Testis (tissue), 5 donors: ENCODE measurements at places on chromosomes 3 and 15. TPM values are rescaled to one million over a fixed set of nuclear protein-coding genes. Genes with fewer than 3 reads are reported as not detected.

DNA sequence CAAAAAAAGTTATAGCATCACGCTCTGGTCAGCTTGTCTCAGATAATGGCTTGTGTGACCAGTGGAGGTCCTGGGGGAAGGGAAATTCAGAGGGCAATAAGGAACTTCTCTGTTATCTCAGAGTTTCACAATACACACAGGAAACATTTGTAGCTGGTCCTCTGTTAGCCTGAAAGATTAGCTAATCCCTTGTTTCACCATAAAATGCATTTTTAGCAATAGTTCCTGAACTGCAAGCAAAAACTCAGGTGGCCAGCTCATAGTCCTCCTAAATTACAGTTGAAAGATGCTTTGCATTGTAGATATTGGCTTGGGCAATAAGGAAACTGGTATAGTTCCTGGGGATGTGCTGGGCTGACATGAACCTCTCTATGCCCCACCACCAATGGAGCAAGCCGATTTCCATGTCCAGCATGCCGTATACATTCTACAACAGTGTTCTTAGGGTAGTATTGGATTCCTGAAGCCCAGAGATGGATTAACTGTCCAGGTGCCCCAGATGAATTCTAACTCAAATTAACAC, 141.5 kb upstream of the TBL1XR1 start:
- no peak for DNase-seq

GRCh38 chr15:64337761-64338160, 18.2 kb downstream of the CSNK1G1 start:
- no peak for DNase-seq

GRCh38 chr15:31197497-31198414, 96.2 kb upstream of the TRPM1 start:
- peak; percentile 69 for DNase-seq

DNA sequence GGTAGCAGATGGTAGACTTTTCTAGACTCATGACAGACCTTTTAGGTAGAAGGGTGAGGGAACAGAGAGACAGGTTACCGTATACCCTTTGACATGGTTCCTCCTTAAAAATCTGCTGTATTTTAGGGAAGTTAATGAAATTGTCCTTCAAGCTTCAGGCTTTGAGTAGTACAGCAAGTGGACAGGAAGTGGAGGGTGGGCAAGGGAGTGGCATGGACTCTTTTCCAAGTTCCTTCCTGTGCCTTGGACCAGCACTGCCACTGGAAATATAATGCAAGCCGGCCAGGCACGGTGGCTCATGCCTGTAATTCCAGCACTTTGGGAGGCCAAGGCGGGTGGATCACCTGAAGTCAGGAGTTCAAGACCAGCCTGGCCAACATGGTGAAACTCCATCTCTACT, 156.1 kb upstream of the LRRFIP2 start:
- DNase-seq: no peak

DNA sequence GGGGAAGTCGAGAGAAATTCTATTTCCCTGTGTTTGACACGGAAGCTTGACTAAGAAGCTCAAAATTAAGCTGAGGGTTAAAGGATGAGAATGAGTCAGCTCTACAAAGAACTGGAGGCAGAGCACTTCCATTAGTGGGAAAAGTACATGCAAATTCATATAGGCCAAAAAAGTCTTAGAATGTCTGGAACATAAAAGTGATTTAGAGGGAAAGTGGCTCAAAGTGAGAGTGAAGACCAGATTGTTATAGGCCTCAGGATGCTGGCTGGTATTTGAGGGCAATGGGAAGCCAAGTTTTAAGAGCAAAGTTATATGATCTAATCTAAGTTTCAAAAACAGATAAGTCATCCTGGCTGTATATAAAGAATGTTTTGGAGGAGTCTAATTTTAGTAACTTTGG, 857.3 kb downstream of the NAALADL2 start:
- DNase-seq: no peak

- DNase-seq: no peak
These were observed 42.3 kb downstream of the TM4SF18 start for GRCh38 chr3:149291178-149291577.

- no peak for DNase-seq
These were observed 17.3 kb downstream of the NIPA2 start for GRCh38 chr15:22855791-22856190.

DNA sequence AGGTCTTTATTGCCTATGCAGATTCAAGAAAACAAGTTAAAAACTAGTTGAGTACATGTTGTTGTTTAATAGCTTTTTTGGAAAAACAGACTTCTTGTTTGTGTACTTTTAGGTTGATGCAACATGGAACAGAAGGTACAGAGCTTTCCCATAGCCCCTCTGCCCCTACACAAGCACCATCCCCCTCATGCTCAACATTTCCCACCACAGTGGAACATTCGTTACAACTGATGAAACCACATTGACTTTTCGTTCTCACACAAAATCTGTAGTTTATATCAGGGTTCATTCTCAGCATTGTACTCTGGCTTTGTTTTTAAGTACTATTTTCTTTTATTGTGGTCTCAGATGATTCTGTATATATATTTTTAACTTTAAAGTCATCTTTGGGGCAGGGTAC, 1054.6 kb downstream of the NTRK3 start:
- DNase-seq: no peak

DNA sequence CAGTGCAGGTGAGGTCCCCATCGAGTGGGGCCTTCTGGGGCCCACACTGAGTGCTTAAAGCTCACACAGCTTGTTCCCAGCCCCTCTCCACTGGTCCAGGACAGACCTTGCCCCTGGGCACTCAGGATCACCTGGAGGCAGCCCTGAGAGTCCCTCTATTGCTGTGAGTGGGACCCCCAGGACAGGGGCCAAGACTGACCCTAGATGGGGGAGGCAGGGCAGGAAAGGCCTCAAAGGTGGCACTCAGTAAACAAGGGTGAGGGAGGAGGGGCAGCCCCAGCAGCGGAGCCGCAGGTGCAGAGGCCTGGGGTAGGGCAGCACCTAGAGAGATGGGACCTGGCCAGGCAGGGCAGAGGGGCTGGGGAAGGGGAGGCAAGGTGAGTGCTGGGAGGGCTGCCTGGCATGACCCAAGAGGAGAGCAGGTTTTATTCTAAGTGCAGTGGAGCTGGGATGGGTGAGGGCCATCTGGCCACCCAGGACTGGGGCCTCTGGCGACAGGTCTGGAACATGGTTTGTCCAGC, 27.9 kb downstream of the CFAP100 start:
- DNase-seq: no peak

DNA sequence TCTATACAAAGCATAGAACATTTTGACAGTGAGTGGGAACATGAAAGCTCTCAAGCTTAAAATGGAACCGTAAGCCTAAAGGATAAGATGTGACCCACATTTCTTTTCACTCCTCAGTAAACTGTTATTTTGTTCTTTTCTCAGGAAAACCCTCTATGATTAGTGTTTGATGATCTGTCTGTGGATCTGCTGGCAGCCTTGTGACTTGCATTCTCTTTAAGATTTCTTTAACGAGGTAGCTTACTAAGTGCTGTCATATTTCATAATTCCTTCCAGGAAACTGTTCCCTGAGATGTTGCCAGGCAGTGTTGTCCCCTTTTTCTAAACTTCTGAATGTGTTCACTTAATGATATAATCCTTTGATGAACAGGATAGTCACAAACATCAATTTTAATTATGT, 167.6 kb downstream of the PYDC2 start:
- no peak for DNase-seq

DNA sequence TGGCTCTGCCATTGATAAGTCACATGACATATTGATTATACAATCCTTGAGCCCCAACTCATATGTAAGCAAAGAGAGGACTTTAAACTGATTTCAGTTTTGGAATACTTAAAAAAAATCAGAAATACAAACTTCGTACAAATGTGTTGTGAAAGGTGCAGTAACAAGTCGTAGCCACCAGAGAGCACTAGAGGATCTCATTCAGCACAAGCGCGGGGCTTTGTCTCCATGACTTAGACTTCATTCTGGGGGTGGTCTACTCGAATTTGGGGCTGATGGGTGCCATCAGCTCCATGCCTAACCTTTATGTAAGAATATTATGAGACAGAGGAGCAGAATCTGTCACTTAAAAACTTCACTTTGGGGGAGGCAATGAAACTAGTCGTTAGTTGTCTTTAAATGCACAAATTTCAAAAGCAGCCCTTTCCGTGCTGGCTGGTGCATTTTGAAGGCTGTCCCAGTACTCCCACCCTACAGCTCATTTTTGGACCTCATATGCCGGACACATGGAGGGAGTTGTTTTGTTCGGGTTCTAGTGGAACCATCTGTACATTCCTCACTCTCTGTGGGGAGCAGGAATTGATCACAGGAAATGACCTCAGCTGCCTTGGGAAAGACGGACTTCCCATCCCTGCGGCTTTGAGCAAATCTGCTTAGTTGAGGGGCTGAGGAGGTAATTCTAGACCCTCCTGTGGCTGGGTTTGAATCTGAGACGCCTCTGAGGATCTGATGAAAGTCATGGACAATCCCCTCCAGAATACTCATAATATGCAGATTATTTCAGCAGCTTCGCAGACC, 27.5 kb upstream of the MASP1 start:
- peak; percentile 79 for DNase-seq

DNA sequence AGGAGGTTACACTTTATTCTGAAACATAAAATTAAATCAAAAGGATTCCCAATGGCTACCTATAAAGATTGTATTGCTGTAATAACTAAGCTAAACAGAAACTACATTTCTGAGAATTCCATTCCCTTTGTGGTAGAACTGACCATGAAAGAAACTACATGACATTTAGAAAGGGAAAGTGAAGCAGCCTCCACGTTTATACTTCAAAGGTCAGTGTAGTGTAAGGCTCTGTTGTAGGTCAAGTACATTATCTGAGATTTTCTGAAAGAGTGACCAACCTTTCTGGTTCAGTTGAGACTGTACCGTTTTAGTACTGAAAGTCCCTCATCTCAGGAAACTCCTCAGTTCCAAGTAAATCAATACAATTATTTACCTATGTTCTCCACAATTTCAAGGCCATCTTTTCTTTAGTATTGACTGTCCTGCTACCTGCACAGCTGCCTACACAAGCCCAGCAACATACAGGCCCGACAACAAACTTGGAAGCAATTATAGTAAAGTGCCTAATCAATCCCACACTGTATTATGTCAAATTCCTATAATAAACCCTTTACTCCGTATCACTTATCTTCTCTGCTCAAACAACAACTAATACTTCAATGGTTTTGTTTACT, 343.0 kb downstream of the PLOD2 start:
- no peak for DNase-seq

GRCh38 chr3:122132949-122133540, 50.4 kb upstream of the CASR start:
- DNase-seq: no peak

DNA sequence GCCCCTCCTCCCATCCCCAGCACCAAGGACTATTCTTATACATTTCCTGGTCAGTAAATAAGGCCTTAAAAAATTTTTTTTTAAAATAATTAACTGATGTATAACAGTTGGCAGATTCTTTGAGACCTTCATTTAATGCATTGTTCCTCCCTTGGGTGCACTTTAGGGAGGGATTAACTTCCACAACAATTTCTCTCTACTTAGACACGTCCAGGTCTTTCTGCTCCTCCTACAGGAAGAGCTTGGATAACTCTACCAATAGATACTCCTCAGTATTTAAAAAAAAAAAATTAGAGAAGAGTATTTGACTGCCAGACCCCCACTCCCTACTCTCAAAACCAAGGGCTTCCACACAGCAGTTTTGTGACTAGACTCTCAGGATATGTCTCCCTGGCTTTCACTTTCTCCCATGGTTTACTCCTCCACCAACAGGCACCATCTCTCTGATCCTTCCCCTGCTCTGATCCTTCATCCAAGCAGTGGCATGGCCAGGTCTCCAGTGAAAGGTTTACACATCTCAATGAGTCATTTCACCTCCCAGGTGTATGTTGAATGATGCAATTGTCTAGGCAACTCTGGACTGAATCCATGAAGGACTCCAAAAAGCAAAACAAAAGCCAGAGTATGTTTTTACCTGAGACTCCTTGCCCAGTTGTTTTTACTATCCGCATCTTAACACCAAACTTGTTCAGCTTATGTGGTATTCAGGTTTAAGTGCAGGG, 7.4 kb downstream of the ZIC4 start:
- DNase-seq: no peak

- DNase-seq: no peak
These were observed 62.0 kb upstream of the CSTA start for GRCh38 chr3:122263058-122263457.

GRCh38 chr15:81410318-81410753, 36.3 kb upstream of the TMC3 start:
- DNase-seq: peak; percentile 95

GRCh38 chr3:179958143-179958542, 78.6 kb downstream of the PEX5L start:
- no peak for DNase-seq

DNA sequence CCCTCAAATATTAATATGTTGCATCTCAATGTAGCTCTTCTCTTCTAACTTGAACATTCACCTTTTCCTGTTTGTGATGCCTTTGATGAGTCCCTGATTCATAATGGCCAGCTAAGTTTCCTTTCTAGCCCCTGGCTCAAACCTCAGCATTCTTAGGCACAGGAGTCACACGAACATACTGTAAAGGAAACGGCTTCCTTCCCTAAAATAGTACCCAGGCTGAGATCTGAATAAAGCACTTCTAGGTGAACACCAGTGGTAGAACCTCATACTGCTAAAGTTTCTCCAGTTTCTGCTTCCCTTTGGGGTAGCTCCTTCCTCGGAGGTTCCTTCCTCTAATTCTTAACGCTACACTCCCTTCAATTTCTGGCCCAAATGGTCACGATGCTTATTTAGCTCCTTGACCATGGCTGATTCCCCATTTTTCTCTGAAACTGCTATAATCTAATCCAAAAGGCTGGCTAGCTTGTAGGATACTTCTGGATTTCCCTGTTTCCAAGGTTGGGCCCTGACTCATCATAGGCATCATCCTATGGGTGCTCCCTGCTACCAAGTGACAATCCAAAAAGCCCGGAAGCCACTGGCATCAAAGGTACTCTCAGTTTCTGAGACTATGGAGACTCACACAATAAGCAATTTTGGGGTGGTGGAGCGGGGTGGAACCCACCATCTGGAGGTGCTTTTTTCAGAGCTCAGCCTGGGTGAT, 2.4 kb downstream of the ANAPC13 start:
- DNase-seq: no peak

GRCh38 chr3:11534011-11534792, 109.5 kb downstream of the VGLL4 start:
- no peak for DNase-seq

Gene UQCC5
- 37.0 TPM for polyA plus RNA-seq

Gene HRG
- polyA plus RNA-seq: 0.16 TPM

Gene ZNF197
- 11.9 TPM for polyA plus RNA-seq

Gene ARGFX
- not detected for polyA plus RNA-seq

Gene PLA2G4E
- polyA plus RNA-seq: 0.67 TPM

Gene CCDC39
- 4.3 TPM for polyA plus RNA-seq

Gene LRRK1
- polyA plus RNA-seq: 23.0 TPM

Gene FAM174B
- polyA plus RNA-seq: 18.7 TPM
